Glutamatergic neuron (in vitro differentiated cells): ENCODE measurements at places on chromosomes 12 and 14. TPM values are rescaled to one million over a fixed set of nuclear protein-coding genes. Genes with fewer than 3 reads are reported as not detected.
A peak's percentile ranks its signal among the peaks of the same experiment; 100 is the strongest.

GRCh38 chr12:129961091-129961490 is 57.3 kb upstream of the TMEM132D start:
- no peaks in the 10 kb centered on the region for H3K36me3 ChIP-seq
- peaks cover 5% of the 10 kb centered on the region for H3K27me3 ChIP-seq
- no peak for DNase-seq
- H3K4me3 ChIP-seq = no peak overlapping the region

DNA sequence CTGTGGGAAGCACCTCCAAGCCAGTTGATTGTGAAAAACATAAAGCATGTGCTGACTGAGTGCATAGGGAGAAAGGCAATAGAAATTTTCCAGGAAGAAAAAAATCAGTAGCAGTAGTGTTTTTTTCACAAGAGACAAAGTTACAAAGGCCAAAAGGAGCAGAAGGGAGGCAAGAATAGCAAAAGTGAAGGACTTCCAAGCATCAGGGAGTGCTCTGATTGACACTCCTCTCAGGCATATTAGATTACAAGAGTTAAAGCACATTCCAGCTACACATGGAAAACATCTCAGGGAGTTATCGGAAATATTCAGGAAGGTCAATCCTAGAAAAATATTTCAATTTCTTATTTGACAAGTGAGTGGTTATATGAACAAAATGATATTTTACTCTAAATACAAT is 508.0 kb downstream of the MDGA2 start:
- H3K27me3 ChIP-seq = no peaks in the 10 kb centered on the region
- peaks cover 4% of the 10 kb centered on the region for H3K36me3 ChIP-seq
- H3K4me1 ChIP-seq = no peaks in the 10 kb centered on the region

DNA sequence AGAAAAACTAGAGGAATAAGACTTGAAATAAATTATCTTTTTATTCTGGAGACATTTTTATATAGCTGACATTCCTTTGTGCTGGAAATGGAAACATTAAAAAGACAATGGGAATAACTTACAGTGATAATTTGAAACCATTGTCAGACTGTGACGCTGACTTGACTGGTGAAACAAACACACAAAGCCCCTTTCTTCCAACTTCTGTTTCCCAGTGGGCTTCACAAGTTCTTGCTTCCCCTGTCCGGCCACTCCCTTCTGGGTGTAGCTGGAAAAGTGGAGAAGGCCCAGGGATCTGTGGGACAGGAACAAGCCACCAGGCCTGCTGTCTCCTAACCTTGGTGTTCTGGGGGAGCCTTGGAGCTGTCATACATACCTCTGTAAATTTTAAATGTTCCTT is 58.8 kb downstream of the PELI2 start:
- no peak overlapping the region for H3K4me3 ChIP-seq
- peaks cover 50% of the 10 kb centered on the region for H3K4me1 ChIP-seq
- no peak overlapping the region for H3K27ac ChIP-seq
- peaks cover 12% of the 10 kb centered on the region for H3K27me3 ChIP-seq

DNA sequence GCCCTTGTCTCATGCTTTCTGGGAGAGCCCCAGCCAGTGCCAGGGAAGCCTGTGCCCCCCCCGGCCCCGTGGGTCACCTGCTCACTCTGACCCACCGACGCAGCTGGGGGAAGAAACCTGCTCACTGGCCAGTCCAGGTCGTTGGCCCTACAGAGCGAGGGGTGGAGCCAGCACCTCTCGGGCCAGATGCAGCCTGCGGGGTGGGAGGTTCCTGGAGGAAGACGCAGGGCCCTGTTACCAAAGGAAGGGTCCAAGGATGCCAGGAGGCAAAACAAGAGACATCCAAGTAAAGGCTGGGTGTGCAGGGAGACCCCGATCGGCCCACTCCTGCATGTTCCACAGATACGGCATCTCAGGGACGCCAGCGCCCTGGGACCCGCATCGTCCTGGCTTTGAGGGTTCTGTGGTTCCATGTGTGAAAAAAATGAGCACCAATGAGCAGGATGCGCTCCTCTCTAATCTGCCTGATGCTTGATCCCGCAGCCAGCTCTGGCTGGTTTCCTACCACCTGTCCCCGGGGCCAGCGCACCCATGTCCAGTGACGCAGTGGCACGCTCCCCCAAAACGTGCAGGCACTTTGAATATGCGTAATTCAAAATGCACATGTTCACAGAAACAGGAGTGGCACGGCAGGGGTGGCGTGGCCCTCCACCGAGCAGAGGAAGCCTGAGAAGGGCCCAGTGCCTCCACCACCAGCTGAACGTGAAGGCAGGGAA is 66.0 kb upstream of the GALNT9 start:
- H3K27ac ChIP-seq = no peak overlapping the region
- peaks cover 3% of the 10 kb centered on the region for H3K4me1 ChIP-seq
- H3K36me3 ChIP-seq = peaks cover 6% of the 10 kb centered on the region

DNA sequence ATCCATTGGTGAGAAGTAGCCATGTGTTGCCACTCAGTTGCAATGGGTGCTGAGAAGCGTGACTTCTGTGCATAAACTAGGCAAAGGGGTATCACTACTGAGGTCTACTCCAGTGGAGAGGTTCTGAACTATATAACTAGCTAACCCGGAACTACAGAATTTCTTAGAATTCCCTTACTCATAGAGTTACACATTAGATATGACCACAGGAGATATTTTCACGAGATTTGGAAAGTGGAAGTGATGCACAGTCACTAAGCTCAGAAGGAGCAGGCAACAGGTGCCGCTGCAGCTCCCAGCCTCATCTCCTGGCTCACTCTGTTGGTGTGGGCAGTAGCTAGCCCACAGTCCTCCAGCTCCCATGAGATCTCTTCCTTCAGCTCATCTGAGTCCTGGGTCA is 136.6 kb downstream of the SSPN start:
- no peak for DNase-seq
- H3K36me3 ChIP-seq = peaks cover 5% of the 10 kb centered on the region

DNA sequence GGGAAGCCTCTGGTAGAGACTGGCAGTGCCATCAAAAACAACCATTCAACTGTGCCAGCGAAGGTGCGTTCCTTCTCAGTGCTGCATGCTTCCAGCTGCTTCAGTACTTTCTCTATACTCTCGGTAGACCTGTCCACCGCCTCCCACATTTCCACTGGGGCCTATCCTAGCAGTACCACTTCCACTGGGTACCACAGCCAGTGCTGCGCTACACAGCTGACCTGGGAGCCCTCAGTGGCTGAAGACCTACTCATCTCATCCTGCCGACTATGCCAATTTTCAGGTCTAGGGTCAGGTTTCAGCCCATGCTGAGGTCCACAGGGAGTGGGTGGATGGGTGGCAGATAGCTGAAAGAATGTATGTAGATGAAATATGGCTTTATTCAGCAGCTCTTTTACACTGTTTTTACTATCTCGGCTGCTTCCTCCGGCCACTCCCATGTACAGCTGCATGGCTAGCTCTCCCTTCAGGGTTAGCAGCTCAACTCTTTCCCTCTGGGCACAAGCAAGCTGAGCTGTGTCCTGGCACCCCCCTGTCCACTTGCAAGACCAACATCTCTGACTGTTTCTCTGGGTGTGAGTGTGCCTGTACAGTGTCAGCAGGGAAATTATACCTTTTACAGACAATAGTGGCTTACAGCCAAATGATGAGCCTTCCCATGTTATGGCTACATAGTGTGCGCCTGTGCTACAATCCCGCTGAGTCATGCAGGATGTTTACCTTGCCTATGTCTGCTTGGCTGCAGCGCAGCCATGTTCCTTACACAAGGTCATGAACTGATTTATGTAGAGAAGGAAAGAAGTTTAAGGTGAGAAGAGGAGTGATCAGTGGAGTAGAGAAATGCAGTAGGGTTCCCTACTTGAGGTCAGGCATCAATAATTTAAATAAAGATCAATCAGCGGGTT is 125.7 kb upstream of the DDHD1 start:
- H3K36me3 ChIP-seq = peaks cover 7% of the 10 kb centered on the region
- no peak overlapping the region for H3K27ac ChIP-seq
- no peak overlapping the region for H3K4me3 ChIP-seq
- no peak for DNase-seq

- H3K36me3 ChIP-seq = no peaks in the 10 kb centered on the region
- DNase-seq = no peak
- H3K4me1 ChIP-seq = peaks cover 15% of the 10 kb centered on the region
- no peaks in the 10 kb centered on the region for H3K27me3 ChIP-seq
Observed at GRCh38 chr12:67754933-67755697, 106.6 kb downstream of the DYRK2 start.

- peaks cover 21% of the 10 kb centered on the region for H3K4me1 ChIP-seq
- peak overlapping the region; percentile 83 for H3K27ac ChIP-seq
- DNase-seq = no peak
- H3K4me3 ChIP-seq = peak overlapping the region; percentile 68
- H3K27me3 ChIP-seq = peaks cover 6% of the 10 kb centered on the region
Observed at GRCh38 chr12:57280211-57281062, 29.4 kb upstream of the STAC3 start.

DNA sequence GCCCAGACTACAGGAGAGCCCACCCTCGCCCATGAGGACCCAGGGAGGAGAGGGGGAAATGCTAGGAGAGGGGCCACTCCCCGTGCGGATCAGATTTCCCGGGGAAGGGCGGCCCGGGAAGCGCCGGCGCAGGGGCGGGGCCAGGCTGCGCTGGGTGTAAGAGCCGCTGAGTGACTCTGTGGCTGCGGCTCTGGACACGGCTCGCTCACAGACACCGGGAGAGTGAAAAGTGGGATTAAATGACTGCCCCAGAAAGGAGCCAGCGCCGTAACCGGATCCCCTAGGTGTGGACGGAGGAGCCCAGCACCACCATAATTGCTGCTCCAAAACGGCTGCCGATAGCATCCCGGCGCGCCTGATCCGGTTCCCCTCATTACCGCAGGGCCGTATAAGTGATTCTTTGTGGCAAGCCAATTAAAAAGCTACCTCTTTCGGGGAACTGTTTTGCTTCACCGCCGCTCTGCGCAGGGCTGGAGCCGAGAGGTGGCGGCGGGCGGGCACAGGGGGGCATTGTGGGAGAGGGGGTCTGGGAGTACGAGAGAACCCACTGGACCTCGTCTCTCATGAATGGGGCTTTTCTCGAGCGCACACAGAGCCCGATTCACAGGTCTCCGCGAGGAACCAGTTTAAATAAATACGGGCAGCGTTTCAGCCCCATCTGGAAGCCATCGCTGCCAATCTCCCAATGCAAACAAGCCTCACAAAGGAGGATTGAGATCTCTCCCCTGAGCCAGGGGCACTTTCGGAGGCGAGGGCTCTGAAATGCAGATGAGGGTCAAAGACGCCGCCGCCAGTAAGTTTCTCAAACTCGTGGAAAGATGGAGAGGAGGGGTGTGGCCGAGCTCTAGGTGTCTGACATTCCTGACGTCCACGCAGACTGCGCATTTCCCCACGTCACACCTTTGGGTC is 2.5 kb downstream of the COL2A1 start:
- peaks cover 27% of the 10 kb centered on the region for H3K27me3 ChIP-seq
- peak; percentile 58 for DNase-seq
- H3K36me3 ChIP-seq = peaks cover 1% of the 10 kb centered on the region
- peak overlapping the region; percentile 94 for H3K4me3 ChIP-seq
- no peak overlapping the region for H3K27ac ChIP-seq

GRCh38 chr12:5624486-5625272 is 192.8 kb downstream of the NTF3 start:
- no peaks in the 10 kb centered on the region for H3K36me3 ChIP-seq
- H3K27me3 ChIP-seq = peaks cover 16% of the 10 kb centered on the region
- DNase-seq = no peak

DNA sequence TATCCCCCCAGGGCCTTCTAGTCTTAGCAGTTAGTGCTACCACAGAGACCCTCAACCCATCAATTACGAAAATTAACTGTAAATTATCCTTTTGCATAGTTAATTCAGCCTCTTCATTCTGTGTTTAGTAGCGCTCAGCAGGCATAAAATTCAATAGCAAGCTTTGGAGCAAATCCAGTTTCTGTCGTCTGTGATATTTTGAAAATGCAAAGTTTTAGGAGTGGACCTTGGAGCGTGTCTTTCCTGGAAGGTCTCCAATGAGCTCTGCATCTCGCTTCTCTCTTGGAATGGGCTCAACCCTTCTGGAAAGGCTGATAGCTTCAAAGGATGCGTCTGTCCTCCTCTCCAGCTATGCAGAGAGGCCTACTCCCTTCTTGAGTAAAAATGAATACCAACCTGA is 222.9 kb downstream of the SLC15A4 start:
- peaks cover 11% of the 10 kb centered on the region for H3K27me3 ChIP-seq
- peaks cover 23% of the 10 kb centered on the region for H3K36me3 ChIP-seq
- DNase-seq = no peak
- H3K4me1 ChIP-seq = peaks cover 1% of the 10 kb centered on the region
- no peak overlapping the region for H3K27ac ChIP-seq

DNA sequence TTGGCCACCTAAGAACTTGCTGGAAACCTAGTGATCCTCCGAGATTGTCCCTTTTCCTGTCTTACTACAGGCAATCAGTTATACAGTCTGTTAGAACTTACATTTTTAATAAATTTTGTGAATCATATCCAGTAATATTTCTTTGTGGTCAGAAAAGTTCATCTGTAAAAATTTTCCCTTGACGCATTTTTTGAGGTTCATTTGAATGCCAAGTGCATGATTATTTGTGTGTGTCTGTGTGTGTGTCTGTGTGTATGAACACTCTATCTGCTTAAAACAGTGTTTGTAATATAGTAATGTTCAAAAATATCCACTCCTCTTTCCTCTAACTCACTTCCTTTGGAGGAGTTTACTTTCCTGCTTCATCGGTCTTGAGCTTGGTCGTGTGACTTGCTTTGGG is 468.7 kb upstream of the FLRT2 start:
- H3K27me3 ChIP-seq = no peaks in the 10 kb centered on the region
- no peak overlapping the region for H3K4me3 ChIP-seq
- H3K36me3 ChIP-seq = peaks cover 5% of the 10 kb centered on the region
- H3K4me1 ChIP-seq = no peaks in the 10 kb centered on the region
- DNase-seq = no peak

DNA sequence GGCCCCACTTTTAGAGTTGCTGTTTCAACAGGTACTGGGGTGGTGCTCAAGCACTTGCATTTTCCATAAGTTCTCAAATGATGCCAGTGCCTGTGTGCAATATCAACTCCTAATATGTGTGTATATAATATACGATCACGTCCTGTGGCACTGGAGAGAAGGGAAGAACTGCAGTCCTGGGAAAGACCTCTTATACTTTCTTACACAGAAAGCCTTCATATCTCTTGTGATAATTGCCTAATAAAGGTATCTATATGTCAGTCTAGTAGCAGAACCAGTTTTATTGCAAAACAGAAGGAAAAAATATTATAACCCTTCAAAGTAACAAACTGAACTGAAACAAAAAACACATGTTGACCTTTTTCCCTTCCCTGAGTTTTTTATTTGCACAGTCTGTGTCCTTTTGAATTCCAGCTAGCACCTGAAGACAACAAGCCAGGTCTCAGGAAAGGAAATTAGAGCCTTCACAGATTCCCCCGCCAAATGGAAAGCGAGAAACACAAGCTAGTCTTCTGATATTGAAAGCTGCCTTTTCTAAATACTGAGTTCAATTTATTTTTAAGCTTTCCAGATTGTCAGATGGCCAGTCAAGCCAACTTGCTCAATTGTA is 44.4 kb downstream of the IGF1 start:
- no peak for DNase-seq
- no peak overlapping the region for H3K4me3 ChIP-seq
- H3K36me3 ChIP-seq = no peaks in the 10 kb centered on the region
- no peaks in the 10 kb centered on the region for H3K27me3 ChIP-seq
- no peaks in the 10 kb centered on the region for H3K4me1 ChIP-seq

GRCh38 chr14:80315681-80316080 is 104.4 kb upstream of the DIO2 start:
- peak overlapping the region; percentile 16 for H3K27ac ChIP-seq
- H3K27me3 ChIP-seq = no peaks in the 10 kb centered on the region
- H3K4me1 ChIP-seq = peaks cover 14% of the 10 kb centered on the region
- no peak for DNase-seq

GRCh38 chr12:27081668-27082111 is 688 bp downstream of the C12orf71 start:
- no peak overlapping the region for H3K27ac ChIP-seq
- H3K27me3 ChIP-seq = no peaks in the 10 kb centered on the region
- no peak for DNase-seq
- no peaks in the 10 kb centered on the region for H3K36me3 ChIP-seq
- no peak overlapping the region for H3K4me3 ChIP-seq

Gene OTUB2
- 5.5 TPM for total RNA-seq

Gene MCRS1
- 103 TPM for total RNA-seq

Gene SERPINA9
- total RNA-seq = not detected
